Endothelial cell of umbilical vein (primary cell): ENCODE measurements at places on chromosomes 4 and X. TPM values are rescaled to one million over a fixed set of nuclear protein-coding genes. Genes with fewer than 3 reads are reported as not detected.
A peak's percentile ranks its signal among the peaks of the same experiment; 100 is the strongest.

DNA sequence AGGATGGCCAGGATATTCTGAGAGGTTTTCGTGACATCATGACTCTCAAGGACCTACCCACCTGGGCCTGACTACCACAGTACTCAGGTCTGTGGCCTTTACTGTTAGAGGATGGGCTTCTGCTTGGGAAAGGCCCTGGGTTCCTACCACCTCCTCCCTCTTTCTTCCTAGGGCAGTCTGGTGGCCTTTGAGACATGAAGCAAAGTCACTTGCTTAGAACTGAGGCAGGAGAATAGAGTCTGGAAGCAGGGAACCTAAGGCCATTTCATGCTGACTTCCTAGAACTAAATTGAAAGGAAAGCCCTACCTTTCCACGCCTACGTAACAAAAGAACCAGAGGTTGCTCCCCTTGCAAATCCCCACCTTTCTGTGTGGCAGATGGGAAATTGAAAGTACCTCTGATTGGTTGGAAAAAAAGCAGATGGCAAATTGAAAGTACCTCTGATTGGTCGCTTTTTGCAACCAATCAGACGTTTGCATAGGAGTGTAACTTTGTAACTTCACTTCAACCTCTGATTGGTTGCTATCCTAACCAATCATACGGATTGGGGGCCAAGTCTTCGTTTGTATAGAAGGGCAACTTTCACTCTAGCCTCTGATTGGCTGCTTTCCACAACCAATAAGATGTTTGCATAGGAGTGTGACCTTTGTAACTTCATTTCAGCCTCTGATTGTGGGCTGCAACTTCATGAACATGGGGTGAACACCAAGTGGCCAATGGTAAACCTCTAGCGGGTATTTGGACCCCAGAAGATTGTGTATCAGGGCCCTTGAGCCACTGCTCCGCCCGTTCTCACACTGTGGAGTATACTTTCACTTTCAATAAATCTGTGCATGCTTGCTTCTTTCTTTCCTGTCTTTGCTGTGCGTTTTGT, 9.9 kb upstream of the AKAP14 start:
- no peak for DNase-seq
- H3K36me3 ChIP-seq: no peaks in the 10 kb centered on the region
- H3K4me3 ChIP-seq: no peak overlapping the region
- H3K27ac ChIP-seq: no peak overlapping the region
- H3K27me3 ChIP-seq: no peaks in the 10 kb centered on the region
- H3K4me1 ChIP-seq: no peaks in the 10 kb centered on the region

- DNase-seq: no peak
- H3K4me1 ChIP-seq: no peaks in the 10 kb centered on the region
- H3K27me3 ChIP-seq: no peaks in the 10 kb centered on the region
- no peaks in the 10 kb centered on the region for H3K36me3 ChIP-seq
- no peak overlapping the region for H3K4me3 ChIP-seq
- H3K27ac ChIP-seq: no peak overlapping the region
These were observed 849.7 kb upstream of the GRID2 start for GRCh38 chr4:91454111-91454510.

DNA sequence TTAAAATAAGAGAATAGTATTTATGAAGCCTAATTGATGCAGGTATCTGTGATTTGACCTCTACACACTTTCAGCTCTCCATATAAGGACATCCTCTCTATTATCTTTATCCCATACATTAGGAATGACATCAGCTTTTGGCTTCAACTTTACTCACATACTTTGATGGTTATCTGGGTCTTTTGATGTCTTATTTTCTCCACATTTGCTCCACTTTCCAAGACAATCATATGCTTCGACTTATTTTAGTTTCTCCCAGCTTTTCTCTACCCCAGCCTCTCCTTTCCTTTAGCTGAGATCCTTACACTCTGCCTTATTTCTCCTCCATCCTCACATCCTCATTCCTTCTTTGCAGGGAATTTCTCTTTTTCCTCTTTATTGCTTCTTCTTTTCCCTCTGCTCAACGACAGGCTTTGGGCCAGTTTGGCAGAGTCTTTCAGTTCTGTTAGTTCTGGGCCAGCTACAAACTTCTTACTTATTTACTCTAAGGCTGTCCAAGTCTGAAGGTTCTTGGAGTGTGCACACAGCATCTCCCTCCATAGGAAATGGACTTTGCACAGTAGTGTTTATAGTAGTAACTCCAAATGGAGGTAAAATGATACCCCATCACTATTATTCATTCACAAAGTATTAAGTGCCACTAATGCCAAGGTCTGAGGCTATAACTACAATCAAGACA, 50.5 kb downstream of the SLC4A4 start:
- H3K36me3 ChIP-seq: no peaks in the 10 kb centered on the region
- H3K4me3 ChIP-seq: no peak overlapping the region
- H3K27ac ChIP-seq: no peak overlapping the region
- no peaks in the 10 kb centered on the region for H3K27me3 ChIP-seq
- no peaks in the 10 kb centered on the region for H3K4me1 ChIP-seq

APBB2 gene
- 124 and 162 TPM in 2 replicates for total RNA-seq

- H3K4me3 ChIP-seq: no peak overlapping the region
- DNase-seq: no peak
- no peak overlapping the region for H3K27ac ChIP-seq
- no peaks in the 10 kb centered on the region for H3K27me3 ChIP-seq
These were observed 123.5 kb downstream of the BCOR start for GRCh38 chrX:39974270-39974669.

DNA sequence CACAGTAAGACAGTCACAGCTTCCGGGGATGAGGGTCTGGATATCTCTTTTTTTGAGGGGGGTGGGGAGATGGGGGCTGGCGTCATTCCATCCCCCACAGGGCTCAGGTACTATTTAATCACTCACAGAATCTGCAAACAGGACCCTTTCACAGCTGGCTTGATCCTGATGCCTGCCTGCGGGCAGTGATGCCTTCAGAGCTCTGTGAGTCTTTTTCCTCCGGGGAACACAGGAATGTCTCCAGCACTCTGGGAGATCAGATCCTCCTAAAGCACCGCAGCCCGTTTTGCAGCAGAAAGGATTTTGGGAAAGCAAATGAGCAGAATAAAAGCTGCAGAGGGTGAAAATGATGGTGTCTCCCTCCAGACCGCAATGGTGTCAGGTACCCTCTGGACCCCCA, 13.2 kb upstream of the SHOX start:
- H3K36me3 ChIP-seq: no peaks in the 10 kb centered on the region
- no peak for DNase-seq
- no peak overlapping the region for H3K27ac ChIP-seq
- no peak overlapping the region for H3K4me3 ChIP-seq
- no peaks in the 10 kb centered on the region for H3K27me3 ChIP-seq

DNA sequence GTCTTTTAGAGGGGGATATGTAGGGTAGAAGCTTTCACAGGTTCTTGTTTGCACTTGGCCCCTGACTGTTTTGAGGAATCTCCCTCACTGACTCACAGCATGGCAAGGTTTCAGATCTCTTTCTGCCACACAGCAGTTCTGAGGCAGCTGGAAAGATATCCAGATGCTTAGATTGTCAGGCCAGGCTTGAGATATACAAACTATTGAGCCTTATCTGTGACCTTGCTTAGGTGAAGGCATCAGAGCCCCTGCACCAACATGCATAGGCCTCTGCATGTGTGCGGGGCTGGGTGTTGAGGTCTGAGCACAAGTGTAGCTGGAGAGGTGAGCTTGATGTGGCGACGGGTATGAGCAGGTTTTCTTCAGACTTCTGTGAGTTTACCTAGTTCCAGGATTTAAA, 80.9 kb upstream of the MSANTD1 start:
- H3K4me3 ChIP-seq: no peak overlapping the region
- H3K27ac ChIP-seq: no peak overlapping the region
- no peaks in the 10 kb centered on the region for H3K4me1 ChIP-seq
- H3K36me3 ChIP-seq: peaks cover 10% of the 10 kb centered on the region

GRCh38 chr4:156779042-156779441, 192.6 kb downstream of the PDGFC start:
- no peaks in the 10 kb centered on the region for H3K27me3 ChIP-seq
- no peak overlapping the region for H3K27ac ChIP-seq
- no peak overlapping the region for H3K4me3 ChIP-seq

FAAH2 gene
- total RNA-seq: 0.15 and 0.28 TPM in 2 replicates

CT47B1 gene
- not detected in 2 replicates for total RNA-seq

DNA sequence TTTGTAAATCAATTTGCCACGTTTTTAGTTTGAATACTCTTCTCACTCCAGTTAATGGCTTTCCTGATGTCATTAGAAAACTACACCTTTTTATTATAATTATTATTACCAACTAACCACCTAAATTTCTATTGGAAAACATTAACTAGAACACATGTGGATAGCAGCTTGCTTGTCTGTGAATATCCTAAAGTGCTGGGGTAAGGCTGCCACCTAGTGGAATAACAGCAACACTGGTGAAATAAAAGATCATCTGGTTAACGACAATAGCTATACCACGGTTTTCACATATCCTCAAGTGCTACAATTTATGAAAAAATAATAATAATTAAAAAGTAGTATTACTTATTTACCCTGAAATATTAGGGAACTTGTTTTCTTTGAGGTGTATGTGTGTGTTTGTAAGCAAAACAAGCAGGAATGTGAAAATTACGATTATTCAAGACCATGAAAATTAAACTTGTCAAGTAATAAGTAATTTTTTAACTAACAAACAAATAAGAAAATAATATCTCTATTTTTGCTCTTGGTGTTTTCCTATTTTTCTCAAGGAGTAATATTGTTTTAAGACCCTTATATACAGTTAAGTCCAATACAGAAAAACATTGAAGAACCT, 130.1 kb upstream of the TECRL start:
- peak; percentile 54 for DNase-seq
- H3K4me3 ChIP-seq: no peak overlapping the region
- no peaks in the 10 kb centered on the region for H3K27me3 ChIP-seq
- H3K4me1 ChIP-seq: no peaks in the 10 kb centered on the region
- H3K36me3 ChIP-seq: no peaks in the 10 kb centered on the region
